ENCODE measurements at places on chromosomes 2 and 18.
A peak's percentile ranks its signal among the peaks of the same experiment; 100 is the strongest.

- no peak for DNase-seq
These were observed 255.3 kb upstream of the ID2 start for GRCh38 chr2:8426550-8426949.

DNA sequence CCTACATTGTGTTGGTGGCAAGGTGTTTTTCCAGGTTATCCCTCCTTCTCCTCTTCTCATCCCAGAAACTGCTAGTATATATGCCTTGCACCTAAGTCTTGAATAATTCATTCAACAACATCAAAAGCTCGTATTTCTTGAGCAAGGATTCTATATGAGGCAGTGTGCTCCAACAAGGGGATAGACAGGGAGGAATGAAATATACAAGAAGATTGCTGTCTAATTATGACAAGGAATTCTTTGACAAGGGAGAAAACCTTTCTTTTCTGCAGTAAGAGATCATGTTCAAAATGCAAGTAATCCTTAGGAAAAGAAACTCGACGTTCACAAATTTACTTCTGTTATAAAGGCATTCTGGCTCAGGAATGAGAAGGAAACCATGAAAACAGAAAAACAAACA lies 788.6 kb downstream of the TDRD15 start:
- DNase-seq: no peak

DNA sequence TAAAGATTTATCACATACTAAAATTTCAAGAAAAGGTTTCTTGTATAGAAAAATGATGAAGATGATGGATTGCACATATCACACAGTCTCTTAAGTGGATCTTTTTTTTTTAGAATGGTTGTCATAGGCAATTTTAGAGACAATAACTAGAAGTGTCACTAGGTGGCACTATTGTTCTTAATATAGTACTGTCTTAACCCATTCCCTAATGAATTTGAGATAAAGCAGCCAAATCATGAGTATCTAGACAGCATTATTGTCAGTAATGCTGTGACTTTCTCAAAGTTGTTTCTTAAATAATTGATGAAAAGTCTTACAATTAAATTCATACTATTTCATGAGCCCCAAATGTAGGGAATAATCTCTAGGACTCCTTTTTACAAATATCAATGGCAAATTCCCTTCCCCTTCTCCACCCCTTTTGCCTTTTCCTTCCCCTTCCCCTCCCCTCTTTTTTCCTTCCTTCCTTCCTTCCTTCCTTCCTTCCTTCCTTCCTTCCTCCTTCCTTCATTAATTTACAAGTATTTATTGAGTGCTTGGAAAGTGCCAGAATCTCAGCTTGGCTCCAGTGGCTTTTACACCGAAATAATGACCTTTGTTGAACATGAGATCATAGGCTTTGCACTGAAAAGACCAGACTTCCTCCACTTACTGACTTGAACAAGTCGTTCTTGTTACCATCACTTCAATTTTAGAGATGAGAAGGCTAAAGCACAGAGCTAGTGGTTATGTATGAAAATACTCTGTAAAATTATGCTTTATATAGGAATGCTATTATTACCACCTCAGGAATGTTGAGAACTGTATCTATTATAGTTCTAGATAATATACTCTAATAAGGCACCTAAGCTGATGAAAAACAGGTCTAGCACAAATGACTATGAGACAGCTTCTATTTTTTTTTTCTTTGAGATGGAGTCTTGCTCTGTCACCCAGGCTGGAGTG lies 19.8 kb downstream of the MYL12B start:
- DNase-seq: peak; percentile 91

GRCh38 chr2:240501531-240501991 lies 56.2 kb downstream of the ANKMY1 start:
- no peak for DNase-seq
